ENCODE measurements at places on chromosomes 6 and 20.

DNA sequence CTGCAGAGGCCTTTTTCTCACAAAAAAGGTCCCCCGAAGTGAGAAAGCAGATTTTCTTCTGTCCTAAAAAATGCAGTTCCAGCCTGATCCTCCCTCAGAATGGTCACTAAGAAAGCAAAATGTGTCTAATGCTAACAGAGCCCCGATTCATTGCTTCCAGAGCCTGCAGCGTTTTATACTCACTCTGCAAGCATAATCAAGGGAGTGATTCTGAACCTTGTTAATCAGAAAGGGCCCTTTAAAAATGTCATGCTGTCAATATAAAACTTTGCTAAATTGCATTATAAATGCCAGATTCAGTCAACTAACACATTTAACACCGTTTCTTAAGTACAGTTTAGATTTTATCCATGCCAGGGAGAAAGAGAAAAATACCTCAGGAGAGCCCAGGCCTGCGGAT, 202.8 kb downstream of the CD83 start:
- no peak for DNase-seq

DNA sequence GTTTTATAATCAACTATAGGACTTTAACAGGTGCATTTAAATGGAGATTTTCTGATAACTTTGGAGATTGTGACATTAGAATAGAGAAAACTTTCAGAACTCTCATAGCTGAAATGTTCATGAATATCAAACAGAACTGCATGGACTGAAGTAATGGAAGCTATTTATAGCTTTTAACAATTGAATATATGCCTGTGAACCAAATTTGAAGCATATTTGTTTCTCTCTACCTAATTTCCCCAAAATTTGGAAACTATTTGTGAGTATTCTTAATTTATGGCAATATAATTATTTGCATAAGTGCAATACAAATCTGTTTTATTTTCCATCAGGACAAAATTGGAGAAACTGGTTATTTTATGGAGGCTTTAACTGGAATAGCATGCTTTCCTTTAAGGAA, 96.6 kb downstream of the PLG start:
- no peak for DNase-seq

GRCh38 chr6:43717822-43718221, 30.2 kb upstream of the MRPS18A start:
- DNase-seq: no peak

DNA sequence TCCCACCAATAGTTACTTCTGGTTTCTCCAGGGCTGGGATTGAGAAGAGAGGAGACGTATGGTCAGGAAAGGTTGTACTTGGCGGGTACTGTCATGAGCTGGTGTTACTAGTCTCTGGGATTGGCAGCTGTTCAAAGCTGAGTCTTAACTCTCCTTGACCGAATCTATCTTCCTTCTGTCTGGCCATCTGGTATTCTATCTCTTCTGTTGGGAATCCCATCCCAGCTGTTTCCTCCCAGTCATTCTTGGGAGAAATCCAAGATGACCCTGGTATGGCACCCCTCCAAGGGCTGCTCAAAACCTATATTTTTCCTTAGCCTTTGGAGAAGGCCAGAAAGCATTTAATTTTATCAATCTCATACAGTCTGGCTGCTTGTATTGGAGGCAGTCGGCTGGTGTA, 287.0 kb upstream of the CHD6 start:
- no peak for DNase-seq

- no peak for DNase-seq
Measured at GRCh38 chr6:132114201-132114825, 163.1 kb upstream of the CCN2 start.

DNA sequence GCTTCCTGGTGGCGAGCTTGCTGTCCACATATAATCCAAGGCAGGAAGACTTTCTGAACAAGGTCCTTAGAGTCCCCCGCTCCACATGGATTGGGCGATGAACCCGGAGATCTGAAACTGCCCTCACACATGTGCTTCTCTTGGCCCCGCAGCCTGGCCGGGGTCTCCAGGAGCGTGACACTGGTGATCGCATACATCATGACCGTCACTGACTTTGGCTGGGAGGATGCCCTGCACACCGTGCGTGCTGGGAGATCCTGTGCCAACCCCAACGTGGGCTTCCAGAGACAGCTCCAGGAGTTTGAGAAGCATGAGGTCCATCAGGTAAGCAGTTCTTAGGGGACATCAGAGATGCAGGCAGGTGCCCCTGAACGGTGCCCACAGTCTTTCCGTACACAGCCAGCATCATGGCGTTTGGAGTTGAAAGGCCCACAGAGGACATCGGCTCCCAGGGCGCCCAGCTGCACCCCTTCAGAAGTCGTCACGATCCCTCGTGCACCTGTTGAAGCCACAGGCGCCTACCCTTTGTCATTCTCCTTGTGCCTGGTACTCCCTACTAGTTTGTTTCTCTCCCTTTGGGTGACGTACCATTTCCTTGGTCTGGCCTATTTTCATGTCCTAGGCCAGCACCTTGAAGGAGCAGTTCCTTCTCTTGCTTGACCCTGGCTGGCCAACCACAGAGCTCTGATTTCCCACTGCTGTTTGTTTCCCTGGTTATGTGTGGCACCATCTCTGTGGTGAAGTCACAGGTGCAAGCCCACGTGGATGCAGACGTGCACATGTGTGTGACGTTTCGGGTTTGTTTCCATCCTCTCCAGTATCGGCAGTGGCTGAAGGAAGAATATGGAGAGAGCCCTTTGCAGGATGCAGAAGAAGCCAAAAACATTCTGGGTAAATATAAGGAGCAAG, 43.3 kb upstream of the IRF4 start:
- no peak for DNase-seq

DNA sequence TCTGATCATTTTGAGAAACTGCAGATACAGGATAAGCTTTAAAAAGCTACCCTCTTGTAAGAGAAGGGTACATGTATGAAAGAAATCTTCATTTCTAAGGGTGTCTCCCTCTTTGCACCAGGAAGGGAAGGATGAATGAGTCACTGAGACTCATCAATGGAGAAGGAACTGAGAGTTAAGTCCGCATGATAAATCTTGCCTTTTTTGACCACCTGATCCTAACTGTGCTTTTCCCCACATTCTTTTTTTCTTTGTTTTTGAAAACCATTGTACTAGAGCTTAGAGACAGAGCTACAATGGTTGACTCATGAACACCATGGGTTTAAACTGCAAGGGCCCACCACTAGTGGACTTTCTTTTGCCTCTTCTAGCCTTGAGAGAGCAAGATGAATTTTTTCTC, 353.0 kb upstream of the RGS17 start:
- no peak for DNase-seq

GRCh38 chr20:45823949-45824835, 2.9 kb downstream of the TNNC2 start:
- peak; percentile 58 for DNase-seq

DNA sequence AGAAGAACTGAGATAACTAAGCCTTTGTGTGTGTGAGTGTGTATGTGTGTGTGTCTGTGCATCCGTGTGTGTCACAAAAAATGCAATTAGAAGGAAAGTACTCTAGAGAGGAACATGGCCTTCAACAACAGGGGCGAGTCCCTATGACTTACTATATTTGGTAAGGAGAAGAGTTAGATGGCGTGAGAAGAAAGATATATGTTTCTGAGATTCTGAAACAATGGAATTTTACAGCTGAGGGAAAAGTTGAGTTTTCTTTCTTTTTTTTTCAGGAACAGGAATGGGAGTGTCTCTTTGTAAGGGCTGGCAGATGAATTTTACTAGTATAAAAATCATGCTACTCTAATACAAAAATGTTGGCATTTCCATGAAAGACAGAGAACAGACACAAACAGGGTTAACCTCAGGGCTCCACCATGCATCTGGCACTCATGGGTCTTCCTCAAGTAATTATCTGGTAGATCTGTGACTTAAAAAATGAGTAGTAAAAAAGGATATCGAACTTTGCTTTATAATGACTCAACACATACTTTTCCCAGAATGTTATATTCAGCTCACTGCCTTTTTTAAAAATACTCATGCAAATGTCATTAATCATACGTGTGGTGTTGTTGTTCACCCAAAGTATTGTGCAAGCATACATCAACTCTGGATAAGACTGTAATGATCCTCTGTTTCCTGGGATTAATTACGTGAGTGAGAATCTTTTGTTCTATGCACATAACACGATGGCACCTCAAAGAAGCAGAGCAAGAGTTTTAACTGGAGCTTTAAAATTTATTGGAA, 12.8 kb upstream of the SASH1 start:
- DNase-seq: no peak

DNA sequence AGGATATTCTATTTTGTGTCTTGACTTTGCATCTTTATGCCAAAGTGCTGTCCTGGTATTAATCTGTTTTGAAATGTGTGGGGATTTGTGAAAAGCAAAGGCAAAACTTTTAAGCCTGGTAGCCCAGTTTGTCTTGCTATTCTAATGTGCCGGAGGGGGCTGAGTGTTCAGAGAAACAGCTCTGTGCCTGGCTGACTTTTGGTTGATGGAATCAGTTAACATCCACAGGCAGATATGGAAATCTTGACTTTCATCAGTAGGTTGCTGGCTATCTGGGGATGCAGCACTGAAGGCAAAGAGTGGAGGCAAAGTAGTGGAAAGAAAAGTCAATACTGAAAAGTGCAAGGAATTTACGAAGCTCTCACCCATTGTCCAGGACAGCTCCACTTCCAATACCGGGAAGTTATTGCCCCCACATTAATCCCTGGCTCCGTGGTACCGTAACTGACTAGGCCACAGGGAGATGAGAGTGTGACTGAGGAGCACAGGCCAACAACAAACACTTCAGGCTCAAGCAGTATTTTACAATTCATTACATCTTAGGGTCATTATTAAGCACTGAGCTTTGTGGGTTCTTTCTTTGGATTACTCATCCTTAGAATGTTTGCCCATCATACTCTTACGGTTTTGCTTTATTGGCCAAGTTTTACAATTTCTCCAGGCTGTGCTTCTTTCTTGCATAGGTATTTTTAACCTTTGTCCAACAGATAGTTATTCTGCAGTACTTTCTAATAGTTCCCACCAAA, 164.6 kb downstream of the MTFR2 start:
- no peak for DNase-seq
